Kidney tubule cell (primary cell): ENCODE measurements at places on chromosomes 7 and 10.
A peak's percentile ranks its signal among the peaks of the same experiment; 100 is the strongest.

- no peak for DNase-seq
Measured at GRCh38 chr7:34240417-34240816, 335.1 kb downstream of the BMPER start.

GRCh38 chr10:92238586-92239098 lies 52.2 kb downstream of the CPEB3 start:
- DNase-seq: peak; percentile 87

DNA sequence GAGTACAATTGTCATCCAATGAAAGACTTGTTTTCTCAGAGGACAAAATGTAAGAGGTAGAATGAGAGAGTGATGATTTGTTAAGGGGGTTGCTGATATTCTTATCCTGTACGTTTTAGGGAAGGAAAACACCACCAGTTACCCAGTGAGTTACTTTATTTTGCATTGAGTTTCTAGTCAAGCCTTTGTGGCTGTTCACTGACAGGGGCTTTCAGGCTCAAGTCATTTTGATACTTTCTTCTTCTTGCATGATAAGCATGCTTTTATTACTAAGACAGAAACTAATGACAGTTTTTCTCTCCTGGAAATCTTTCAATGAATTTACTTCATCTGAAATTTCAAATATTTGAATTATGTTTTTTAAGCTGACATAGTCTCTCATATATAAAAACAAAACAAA lies 710.2 kb upstream of the POM121L12 start:
- DNase-seq: no peak

DNA sequence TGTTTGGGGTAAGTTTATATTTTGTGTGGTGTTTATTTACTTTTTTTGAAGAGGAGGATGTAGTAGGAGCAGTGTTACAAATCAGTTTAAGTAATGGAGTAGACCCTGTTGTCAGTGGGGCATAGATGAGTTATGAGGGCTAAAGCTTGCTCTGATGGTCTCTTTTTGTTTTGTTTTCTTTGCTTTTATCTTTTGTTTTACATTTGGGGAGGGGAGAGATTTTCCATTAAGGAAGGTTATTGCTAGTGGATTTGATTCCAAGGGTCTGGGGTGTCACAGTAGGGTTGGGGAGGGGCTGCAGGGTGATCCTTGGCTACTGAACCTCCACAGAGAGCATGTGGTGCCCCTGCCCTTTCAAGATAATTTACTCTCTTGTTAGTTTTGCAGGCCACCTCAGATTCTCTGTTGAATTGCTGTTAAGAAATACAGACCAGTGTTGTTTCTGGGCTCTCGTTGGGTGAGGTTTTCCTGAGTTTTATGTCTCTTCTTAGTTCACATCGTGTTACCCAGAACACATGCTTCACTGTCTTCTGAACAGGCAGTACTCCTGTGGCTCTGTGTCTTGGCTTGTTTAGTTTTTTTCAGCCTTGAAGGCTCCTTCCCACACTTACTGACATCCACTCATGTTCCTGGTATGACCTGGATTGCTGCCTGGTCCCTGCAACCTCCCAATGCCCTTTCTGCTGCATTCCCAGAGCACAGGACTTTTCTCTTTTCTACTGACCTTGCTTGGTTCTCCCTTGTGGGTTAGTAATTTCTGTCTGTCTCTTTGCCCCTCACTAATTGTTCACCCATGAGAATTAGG lies 4.2 kb downstream of the KIFBP start:
- DNase-seq: peak; percentile 55

DNA sequence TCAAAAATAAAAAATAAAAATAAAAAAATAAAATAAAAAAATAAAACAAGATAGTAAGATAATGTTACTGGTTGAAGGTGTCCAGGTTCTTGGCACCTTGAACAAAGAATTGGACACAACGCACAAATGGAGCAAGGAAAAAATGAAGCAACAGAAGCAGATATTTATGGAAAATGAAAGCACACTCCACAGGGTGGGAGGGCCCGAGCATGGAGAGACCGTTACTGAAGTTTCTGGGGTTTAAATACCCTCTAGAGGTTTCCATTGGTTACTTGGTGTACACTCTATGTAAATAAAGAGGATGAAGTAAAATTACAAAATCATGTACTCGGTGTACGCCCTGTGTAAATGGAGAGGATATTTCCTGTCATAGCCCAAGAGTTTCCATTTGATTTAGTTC lies 15.7 kb upstream of the PFKP start:
- DNase-seq: no peak

- no peak for DNase-seq
Measured at GRCh38 chr10:131000743-131001142, 310.8 kb downstream of the TCERG1L start.

DNA sequence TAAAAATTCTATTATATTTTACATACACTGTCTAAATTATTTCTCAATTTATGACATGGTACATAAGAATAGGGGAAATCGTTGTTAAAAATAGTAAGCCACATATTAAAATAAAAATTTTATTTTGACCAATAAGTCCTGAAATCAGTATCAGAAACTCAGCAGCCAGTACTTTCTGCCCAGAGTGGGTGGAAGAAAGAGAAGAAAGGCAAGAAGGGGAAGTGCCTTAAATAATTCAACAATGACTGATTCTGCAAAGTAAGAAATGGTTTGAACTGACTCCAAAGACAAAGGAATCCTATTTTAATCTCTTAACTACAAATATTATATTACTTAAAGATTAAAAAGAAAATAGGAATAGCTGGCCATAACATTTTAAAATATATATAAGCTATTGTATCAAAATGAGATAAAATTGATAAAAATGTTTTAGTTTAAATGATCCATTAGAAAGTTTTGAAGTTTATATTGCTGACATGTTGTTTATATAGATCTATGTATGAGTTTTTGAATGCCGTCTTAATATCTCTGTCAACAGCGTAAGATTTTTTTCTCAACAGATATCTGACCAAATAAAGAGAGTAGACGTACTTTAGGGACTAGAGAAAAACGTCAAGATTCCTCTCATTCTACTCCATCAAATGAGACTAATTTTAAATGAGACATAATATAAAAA lies 30.2 kb upstream of the NRCAM start:
- DNase-seq: no peak
